ENCODE measurements at places on chromosomes 13 and 19.
A peak's percentile ranks its signal among the peaks of the same experiment; 100 is the strongest.

GRCh38 chr13:107271227-107271626, 703.3 kb upstream of the ARGLU1 start:
- no peak for DNase-seq

DNA sequence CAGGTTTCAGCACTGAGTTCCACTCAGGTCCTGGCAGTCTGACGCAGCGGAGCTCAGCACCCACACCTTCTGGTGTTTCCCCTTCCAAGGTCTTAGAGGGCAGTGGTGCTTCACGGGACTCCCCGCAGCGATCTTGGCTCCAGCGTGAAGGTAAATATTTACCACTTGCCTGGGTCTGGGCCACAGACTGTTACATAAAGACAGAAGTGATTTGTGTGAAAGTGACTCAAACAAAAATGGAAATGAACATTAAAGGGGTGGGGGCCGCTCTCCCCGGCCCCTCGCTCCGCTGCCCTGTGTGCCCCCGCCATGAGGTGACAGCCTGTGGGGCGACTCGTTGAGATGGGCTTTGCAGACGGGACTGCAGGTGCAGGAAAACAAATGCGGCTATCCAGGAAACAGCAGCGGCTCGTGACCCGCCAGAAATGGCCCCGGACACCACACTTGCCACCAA, 55.0 kb downstream of the GGACT start:
- DNase-seq = peak; percentile 18

- no peak for DNase-seq
These were observed 14.0 kb downstream of the ELL start for GRCh38 chr19:18507727-18508440.

- peak; percentile 12 for DNase-seq
These were observed 44.2 kb upstream of the RNF113B start for GRCh38 chr13:98221234-98221633.

DNA sequence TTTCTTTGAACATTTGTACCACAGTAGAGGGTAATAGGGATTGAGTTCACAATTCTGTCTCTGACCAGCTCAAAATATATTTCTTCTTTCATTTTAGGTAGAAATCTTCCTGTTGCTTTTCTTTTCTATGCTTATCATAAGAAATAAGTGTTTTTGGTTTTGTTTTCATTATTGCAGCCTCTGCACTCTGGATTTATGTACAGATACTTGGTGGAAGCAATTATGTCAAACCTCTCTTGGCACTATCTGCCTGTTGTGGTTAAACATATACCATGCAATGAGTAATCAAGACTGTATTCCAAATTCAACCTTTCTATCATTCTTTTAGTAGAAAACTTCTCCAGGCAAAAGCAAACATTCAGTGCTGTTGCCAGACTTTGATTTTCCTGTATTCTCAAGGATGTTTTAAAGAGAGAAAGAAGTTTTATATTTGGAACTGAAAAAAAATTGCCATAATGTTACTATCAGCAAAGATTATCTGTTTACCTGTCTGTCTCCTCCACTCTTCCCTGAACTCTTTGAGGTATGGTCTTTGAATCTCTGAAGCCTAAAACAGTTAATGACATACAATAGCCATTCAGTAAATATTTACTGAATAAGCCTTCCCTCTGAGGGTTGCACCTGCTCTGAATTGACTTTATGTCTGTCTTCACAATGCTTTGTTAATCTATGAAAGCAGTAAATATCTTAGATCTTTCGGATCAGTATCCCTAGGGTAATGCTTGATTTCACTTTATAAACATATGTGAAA, 612.5 kb upstream of the PRR20A start:
- DNase-seq = no peak

DNA sequence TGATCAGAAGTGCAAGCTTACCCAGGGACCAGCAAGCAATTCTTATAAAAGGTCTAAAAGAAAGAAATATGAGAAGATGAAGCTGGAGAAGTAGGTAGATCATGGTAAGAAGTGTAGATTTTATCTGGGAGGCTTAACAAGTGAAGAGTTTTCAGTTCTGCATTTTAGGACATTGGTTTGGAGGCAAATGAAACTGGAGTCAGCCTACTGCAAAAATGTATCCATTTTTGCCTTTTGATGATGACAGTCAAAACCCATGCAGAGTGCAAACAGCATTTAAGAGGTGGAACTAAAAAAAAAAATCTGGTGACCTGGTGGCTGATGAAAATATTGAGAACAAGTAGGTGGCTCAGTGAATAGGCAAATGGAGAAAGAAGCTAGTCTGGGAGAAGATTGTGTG, 216.9 kb downstream of the DNAJC15 start:
- no peak for DNase-seq

DNA sequence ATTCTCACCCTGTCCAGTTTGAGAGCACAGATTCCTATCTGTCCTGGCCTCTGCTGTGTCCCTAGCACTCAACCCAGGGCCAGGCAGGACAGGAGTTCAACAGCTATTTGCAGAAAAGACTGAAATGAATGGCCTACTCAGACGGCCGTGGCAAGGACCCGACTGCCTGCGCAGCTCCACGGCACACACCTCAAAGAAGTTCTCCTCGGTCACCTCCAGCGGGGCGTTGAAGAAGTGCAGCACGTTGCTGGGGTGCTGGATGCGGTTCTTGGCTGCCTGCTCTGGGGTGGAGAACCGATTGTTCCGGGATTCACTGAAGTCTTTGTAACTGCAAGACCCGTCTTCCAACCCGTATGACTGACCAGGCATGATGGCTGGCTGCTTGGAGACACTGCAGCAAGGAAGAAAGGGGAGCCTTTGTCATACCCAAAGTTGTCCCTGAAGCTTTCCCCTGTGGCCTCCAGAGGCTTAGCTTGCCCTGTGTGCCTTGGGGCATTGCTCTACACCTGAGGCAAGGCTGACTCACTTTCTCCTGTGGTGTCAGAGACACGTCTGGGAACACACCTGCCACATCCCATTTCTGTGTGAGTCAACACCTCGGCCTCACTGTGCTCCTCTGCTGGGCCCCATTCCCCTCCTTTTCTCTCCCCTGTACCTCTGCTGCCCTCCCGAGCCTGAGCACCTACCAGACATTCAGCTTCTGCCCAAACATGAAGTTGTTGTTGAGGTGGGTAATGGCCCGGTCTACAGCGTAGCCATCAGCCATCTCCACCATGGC, 6.8 kb upstream of the ECH1 start:
- DNase-seq = no peak

- DNase-seq = no peak
These were observed 109.7 kb downstream of the NUFIP1 start for GRCh38 chr13:44879452-44880058.

DNA sequence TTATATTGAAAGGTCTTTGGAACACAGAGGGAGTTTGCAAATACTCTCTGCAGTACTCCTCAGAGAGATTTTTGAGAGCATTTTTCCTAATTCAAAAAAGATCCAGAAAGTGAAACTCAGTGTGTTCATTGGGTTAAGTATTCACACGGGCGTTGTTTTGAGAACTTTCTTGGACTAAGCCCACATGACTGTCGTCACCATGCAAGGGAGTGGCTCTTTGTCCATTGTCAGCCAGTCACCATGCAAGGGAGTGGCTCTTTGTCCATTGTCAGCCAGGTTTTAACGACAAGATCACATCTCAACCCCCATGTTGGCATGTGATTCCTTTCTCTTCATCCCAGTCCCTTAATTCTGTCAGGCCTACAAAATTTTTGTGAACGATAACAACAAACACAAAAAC, 81.2 kb upstream of the STK24 start:
- no peak for DNase-seq

- DNase-seq = no peak
These were observed 9.4 kb downstream of the SAFB2 start for GRCh38 chr19:5612891-5613865.

- DNase-seq = no peak
These were observed 28.3 kb downstream of the DEDD2 start for GRCh38 chr19:42189133-42189532.

GRCh38 chr19:50537306-50537685, 23.6 kb upstream of the ASPDH start:
- no peak for DNase-seq

DNA sequence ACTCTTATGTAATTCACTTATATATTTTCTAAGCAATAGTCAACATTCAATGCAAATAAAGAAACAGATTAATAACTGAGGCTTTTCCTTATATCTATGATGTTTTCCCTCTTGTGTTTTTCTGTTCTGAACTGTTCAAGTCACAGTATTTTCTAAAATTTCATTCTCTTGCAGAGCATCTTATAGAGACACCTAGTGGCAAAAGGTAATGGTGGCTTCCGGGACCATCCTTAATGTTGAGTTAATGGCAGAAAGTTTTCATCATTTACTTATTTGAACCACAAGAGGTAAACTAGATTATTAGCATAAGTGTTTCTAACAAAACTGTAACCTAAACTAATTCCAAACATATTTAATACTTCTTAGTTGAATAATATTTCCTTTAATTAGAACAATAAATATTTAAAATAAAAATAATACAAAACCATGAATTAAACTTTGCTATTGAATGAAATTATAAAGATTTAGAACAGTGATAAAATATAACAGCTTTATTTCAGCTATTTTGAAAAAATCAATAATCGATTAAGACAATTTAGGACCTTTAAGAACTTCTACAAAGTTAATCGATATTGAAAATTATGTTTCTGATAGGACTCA, 1.7 kb upstream of the SLITRK5 start:
- DNase-seq = peak; percentile 41

DNA sequence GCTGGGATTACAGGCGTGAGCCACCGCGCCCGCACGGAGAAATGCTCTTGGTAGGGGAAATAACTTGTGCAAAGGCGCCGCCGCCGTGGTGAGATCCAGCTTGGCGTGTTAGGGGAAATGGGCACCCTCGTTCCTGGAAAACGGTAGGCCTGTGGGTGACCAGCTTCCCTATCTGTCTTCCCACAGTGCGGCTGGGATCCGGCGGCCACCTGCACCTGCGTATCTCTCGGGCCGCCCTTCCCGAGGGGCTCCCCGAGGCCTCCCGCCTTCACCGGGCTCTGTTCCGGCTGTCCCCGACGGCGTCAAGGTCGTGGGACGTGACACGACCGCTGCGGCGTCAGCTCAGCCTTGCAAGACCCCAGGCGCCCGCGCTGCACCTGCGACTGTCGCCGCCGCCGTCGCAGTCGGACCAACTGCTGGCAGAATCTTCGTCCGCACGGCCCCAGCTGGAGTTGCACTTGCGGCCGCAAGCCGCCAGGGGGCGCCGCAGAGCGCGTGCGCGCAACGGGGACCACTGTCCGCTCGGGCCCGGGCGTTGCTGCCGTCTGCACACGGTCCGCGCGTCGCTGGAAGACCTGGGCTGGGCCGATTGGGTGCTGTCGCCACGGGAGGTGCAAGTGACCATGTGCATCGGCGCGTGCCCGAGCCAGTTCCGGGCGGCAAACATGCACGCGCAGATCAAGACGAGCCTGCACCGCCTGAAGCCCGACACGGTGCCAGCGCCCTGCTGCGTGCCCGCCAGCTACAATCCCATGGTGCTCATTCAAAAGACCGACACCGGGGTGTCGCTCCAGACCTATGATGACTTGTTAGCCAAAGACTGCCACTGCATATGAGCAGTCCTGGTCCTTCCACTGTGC, 2.4 kb downstream of the GDF15 start:
- DNase-seq = peak; percentile 21

- DNase-seq = no peak
These were observed 44.7 kb downstream of the HTR2A start for GRCh38 chr13:46852168-46852567.

DNA sequence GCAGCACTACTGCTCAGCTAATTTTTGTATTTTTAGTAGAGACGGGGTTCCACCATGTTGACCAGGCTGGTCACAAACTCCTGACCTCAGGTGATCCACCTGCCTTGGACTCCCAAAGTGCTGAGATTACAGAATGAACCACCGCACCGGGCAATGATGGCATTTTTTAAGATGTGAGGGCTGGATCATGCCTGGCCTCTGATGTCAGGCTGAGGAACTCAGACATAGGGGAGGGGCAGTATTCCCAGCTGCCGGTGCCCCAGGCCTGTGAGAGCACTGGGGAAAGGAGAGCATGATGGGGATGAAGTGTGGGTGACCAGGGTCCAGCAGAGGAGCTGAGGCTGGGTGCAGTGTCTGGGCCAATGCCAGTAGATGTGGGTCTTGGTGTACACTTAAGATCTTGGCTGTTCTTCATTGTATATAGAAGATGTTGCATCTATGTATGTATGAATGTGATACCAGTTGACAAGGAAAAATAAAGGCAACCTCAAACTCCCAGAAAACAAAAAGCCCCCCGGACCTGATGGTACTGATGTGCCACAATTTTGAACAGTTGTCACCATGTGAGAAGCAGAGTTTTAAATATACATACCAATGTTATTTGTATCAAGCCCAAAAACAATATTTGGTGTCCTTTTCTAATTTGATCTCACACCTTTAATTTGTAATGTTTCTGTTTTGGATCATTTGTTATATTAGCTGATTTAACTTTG, 3.4 kb upstream of the PLVAP start:
- no peak for DNase-seq

DNA sequence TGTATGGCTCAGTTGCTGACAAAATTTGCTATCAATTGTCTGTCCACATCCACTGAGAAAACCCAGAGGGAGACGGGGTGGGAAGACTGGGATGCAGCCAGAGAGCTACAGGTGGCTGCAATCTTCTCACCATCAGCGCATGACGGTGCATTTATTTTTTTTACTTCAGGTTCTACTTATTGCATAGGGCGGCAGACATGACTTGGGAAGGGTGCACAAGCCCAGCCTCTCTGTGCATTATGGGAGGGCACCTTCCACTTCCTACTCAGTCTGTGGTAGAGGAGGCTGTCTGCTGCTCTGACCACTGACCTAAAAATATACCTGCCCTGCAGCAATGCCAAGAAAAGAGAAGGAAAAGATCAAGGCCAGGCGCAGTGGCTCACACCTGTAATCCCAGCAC, 73.1 kb downstream of the ABCC4 start:
- no peak for DNase-seq

- DNase-seq = no peak
These were observed 86.3 kb downstream of the URI1 start for GRCh38 chr19:30028118-30028991.

DNA sequence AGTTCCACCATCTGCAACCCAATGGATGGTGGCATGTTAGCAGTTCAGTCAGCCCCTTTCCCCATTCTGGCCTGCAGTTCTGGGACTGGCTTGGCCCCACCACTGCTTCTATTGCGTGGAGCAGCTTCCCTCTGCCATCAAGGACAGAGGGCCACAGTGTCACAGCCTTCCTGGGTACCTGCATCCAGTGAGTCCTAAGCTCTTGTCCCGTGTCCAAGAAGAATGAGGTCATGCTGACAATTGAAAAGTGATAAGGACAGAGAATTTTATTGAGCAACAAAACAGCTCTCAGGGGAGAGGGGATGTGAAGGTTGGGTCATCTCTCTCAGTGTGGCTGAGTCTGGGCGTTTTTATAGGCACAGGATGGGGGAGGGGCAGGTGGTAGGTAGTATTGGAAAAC, 33.5 kb upstream of the SIN3B start:
- DNase-seq = no peak

DNA sequence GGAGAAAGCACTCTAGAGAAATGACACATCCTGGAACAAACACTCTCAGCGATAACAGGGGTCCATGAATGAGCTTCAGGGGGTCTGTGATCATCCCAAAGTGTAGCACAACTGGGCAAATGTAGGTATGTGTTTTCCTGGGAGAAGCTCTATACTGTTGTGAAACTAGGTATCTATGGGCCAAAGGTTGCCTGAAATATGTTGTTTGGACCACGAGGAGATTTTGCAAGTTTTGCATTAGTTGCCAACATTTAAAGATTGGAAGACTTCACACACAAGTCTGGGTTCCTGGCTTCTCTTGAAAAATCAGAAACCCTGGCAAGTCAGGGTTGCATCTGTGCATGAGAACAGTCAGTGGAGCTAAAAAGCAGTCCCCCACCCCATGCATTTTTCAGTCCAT, 26.7 kb upstream of the POU2F2 start:
- DNase-seq = no peak

GRCh38 chr19:14183741-14184350, 22.1 kb downstream of the ADGRL1 start:
- DNase-seq = no peak

GRCh38 chr13:73000027-73000674, 58.7 kb upstream of the KLF5 start:
- no peak for DNase-seq
